ENCODE measurements at places on chromosomes 7 and 10.

GRCh38 chr10:67861750-67862432, 22.6 kb upstream of the SIRT1 start:
- no peak for DNase-seq

- no peak for DNase-seq
Observed at GRCh38 chr10:22550732-22551131, 163.6 kb downstream of the PIP4K2A start.

GRCh38 chr7:22442187-22442881, 57.7 kb downstream of the STEAP1B start:
- DNase-seq, result no peak

- no peak for DNase-seq
Observed at GRCh38 chr7:15303357-15303756, 258.5 kb downstream of the AGMO start.

GRCh38 chr10:63376560-63377304, 89.0 kb downstream of the JMJD1C start:
- no peak for DNase-seq

GRCh38 chr10:99315853-99316252, 13.3 kb upstream of the CNNM1 start:
- no peak for DNase-seq

DNA sequence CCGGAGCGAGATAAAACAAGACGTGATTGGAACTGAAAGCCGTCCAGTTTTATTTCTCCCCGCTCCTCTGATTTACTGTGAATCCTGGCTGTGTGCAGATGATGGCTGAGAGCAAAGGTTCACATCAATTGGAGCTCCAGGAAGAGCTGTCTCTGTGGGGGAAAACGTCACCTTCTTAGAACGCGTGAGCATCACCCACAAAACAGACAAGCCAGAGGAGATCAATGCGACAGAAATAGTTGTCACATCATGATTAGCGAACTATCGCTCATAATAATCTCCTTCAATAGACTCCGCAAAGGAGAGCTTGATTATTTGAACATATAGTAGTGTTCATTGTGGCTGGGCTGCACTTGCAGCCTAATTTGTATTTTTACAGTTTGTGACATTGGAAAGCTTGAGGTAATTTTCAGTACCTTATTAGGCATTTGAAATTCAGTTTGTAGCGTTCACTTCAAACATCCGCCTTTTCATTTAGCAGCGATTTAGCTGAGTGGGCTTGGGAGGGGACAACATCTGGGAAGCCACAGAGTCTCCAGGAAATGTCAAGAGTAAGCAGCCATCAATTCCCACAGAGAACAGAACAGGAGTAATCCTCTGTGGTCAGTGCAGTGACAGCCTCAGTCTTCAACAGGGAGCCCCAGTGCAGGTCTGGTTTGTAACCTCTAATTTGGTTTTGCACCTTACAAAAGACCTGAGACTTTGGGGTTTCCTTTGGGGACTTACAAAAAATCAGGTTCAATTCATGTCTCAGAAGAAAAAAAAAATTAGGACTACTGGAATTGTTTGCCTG, 276.8 kb upstream of the PFKP start:
- no peak for DNase-seq

DNA sequence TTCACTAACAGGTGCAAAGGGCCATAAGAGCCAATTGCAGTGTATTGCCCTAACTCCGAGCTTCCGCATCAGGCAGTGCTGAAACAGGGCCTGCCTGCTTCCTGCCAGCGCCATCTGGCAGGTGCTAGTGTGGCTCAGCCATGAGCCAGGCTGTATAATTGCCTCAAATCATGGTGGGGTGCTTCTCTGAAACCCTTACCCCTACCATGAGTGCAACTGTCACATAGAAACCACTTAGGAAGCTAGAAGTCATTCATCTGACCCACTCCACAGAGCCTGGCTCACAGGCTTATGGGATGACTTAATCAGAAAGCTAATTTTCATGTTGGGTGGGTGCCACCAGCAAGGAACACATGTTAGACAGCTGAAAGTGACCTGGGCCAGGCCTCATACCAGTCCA, 133.3 kb upstream of the LAMB4 start:
- DNase-seq, result no peak

DNA sequence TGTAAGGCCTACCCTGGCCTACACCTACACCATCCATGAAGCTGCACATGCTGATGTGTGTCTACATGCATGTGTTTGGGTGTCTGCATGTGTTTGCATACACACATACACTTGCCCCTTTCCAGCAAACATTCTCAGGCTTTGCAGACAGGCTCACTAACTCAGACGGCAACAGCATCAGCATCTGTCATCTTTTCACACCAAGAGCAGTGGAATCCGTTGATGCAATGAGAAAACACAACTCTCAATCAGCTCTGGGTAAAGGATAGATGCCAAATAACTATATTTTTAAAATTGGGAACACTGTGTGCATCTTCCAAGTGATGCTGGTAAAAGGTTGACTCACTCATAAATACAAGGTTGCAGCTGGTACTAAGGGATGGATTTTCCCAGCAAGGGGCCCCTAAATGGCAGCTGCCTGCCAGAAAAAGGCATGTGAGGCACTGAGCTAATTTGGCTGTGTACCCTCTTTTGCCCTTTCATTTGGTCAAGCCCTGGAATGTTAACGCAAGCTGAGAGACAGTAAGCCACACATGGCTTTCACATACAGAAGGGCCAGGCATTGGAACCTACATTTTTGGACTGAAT, 296.3 kb upstream of the NPSR1 start:
- no peak for DNase-seq

- DNase-seq, result no peak
Observed at GRCh38 chr10:6558272-6558671, 21.8 kb downstream of the PRKCQ start.

GRCh38 chr7:103446049-103446520, at the start of gene SLC26A5:
TSS of gene SLC26A5 (minus strand) at chr7:103446207. CDS start at chr7:103421514, 24,693 bp downstream.
- peak; percentile 39 for DNase-seq

DNA sequence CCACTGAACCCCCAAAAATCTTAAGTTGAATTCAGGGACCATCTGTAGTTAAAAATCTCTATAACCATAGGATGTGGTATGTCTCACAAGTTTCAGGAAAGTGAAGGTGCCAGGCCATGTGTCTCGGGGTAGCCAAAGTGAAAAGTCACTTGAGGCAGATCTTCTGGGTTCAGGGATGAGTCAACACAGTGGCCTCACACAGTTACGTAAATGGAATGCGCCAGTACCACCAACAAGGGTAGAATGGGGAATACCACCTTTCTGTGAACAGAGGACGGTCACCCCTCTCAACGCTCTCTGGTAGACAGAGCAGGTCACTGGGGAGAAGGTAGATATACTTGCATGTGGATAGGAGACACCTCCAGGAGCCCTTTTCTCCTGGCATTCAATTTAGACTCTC, 71.4 kb downstream of the ELMO1 start:
- DNase-seq, result no peak

- DNase-seq, result no peak
Observed at GRCh38 chr10:4243651-4244050, 458.6 kb upstream of the KLF6 start.

DNA sequence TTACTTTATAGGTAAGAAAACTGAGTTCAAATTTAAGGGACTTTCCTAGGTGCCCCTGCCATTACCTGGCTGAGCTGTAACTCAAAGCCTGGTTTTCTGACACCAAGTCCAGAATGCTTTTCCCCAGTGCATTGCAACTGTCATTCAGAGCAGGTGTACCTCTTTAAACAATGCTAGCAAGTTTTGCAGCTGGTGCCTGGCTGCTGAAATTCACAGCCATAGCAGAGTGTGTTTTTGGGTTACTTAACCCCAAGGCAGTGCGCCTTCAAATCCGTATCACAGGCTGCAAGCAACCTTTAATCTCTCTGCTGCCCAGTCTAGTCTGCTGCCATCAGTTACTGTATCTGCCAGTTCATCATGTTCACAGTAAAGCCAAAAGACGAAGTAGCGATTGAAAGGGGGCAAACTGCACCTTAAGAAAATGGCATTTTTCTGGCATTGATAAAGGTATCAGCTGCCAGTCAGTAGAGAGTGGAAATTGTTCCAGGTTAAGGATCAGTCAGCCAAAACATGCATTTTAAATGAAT, 265.4 kb downstream of the CSTF2T start:
- no peak for DNase-seq

GRCh38 chr10:106866244-106866845, 298.2 kb downstream of the SORCS1 start:
- DNase-seq, result no peak

DNA sequence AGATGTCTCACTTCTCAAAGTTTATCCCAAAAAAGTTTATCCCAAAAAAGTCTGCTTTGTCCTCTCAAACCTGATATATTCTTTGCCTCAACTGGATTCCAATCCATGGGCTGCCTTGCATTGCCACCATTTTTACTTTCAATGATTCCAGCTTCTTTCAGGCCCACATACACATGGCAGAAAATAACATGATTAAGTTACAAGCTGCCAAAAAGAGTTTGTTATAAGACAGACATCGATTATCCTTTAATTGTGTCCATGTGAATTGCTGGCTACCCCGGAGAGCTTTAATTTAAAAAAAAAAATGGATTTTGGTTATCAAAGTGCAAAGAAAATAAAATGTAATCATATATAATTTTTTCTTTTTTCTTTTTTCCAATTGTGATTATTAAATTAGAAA, 819.6 kb upstream of the SORCS1 start:
- DNase-seq, result no peak

- no peak for DNase-seq
Observed at GRCh38 chr10:107071301-107071700, 93.2 kb downstream of the SORCS1 start.

GRCh38 chr10:124708922-124709520, 35.2 kb downstream of the FAM53B start:
- DNase-seq, result no peak

DNA sequence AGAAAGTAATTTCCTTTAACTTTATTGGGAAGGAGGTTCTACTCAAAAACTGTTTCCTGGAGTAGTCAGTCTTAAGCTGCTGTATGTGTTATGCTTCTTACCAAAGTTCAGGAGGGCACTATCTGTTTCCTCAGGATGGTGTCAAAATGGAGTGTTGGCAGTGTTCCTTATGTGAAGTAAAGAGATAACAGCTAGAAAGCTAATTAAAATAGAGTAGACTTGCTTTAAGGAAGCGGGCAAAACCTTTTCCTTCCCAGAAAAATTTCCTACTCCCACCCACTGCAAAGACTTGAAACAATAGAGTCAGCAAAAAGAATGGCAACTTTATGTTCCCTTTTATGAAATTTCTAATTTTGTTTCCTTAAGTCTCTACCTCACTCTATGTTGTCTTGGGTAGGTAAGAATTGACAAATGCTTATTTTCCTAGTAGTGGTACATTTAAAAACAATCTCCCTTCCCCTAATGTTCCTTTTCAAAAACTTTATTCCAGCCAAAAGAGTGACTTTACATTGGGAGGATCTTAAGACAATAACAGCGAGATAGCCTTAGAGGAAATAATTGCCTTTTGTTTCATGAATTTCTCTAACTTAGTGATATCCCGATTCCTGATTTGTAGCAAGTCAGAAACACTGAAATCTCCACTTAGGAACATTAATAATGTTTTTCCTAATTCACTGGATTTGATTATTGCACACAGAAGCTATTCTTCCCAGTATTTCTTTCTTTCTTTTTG, 26.5 kb upstream of the ENTPD1 start:
- no peak for DNase-seq

DNA sequence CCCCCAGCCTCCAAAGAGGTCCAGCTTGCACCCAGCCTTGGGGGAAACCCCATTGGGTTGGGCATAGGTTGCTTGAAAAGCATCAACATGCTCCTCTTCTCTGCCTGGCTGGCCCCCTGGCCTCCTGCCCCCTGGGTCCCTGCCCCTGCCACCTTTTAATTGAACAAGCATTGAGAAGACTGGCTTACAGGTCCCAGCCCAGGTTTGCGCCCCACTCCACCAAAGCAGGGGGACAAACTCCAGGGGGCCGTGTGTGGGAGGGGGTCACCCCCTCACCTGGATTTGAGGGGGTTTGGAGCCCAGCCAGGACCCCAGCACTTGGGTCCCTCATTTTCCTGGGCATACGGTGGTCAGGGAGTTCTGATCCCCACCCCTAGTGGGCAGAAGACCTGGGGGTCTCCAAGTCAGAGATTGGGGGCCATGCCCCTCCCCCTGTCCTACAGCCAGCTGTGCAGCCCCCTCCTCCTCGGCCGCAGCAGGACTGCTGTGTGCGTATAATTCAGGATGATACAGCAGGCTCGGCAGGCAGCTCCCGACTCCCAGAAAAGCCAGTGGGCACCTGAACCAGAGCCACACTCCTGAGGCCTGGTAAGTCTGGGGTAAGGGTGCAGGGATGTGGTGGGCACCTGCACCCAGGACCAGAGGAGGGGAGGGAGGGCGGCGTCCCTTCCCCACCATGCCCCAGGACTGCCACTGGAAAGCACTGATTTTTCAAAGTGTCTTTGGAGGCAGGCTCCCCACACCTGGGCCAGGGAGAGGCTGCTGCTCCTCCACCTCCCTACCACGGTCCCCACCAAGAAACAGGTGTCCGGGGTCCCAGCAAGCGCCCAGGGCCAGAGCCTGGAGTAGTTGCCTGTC, 1.7 kb downstream of the ELFN1 start:
- no peak for DNase-seq

DNA sequence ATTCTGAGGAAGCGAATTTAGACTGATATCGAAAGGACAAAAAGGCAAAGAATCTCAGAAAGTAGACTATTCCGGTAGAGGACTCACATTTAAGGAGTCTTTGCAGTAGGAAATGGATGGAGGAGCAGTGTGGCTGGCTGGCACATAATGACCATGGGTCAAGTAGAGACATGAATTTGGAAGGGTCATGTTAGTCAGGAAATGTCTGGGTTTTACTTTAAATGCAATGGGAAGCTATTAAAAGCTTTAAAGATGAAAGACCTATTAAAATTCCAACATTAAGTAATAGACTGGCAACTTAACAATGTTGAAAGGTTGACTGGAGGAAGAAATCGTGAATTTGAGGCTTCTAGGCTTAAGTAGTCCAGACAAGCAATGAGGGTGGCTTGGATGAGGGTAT, 90.0 kb upstream of the SEMA3C start:
- DNase-seq, result no peak

All from GM12891 (cell line).